ENCODE measurements at places on chromosomes 13 and 19.
A peak's percentile ranks its signal among the peaks of the same experiment; 100 is the strongest.

DNA sequence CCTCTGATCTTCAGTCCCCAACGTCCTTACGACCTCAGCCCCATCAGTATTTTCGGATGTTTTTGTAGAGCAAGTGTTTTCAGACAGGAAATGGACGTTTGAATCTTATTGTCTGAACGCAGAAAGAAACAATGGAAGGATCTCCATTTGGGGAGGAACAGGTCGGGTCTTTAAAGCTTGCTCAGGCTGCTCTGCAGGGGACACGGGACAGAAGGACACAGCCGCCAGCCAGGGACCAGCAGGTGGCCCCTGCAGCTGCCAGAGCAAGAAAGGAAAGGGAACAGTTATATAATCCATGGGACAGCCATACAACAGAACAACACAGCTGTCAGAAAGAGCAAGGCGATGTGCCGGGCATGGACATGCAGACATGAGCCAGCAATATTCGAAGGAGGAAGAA is 18.5 kb upstream of the IGLON5 start:
- DNase-seq = no peak

DNA sequence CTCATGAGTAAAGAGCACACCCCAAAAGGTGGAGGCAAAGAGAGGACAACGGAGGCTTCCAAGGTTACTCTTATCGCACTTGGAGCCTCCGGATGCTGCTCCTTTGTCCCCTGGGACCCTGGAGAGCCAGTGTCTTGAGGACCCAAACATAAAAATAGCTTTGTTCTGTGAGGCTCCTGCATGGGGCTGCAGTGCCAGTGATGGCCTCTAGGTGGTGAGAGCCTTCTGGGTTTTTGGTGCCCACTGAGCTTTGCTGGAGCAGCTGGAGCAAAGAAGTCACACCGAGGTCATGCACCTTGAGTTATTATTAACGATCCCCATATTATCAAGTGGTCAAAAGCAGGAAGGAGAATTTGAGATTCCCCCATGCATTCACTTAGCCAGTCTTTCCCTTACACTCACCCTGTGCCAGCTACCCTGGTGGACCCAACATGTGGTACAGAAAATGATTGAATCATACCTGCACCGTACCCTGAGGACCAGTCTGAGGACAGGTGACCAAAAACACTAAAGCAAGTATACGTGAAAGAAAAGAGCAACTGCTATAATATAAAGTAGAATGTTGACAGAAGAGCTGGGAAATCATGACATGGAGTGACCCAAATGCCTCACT is 41.5 kb downstream of the ZNF682 start:
- peak; percentile 22 for DNase-seq

GRCh38 chr19:48342841-48343540 is 17.6 kb downstream of the EMP3 start:
- no peak for DNase-seq

GRCh38 chr19:4049432-4049831 is 17.3 kb downstream of the ZBTB7A start:
- DNase-seq = no peak

DNA sequence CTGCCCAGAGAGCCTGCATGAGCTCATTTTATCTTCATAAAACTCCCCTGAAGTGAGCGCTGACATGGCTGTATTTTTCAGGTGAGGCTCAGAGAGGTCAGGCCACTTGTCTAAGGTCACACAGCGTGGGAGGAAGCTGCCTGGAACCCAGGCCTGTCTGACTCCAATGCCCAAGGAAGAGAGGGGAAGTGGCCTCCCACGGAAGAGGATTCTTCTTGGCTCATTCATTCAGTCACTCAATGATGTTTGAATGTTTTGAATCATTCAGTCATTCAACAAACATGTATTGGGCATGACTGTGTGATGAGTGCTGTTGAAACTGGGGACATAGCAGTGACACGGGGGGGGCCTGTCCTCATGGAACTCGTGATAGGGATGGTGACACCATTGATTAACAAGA is 12.0 kb downstream of the ACTL9 start:
- no peak for DNase-seq

DNA sequence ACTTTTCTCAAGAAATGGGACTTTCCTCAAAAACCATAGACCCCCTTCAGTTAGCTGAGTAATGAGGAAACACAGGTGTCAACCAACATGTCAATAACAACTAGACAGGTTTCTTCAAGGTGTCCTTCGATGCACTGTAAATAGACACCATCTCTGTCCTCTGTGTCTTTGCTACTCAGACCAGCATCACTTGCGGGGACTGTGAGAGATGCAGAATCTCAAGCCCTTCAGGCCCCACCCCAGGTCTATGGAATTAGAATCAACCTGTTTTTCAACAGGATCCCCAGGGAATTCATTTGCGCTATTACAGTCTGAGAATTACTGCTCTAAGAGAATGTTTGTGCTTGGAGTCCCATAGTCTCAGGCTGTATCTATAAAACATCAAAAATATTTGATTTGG is 469.9 kb downstream of the COG6 start:
- DNase-seq = no peak

DNA sequence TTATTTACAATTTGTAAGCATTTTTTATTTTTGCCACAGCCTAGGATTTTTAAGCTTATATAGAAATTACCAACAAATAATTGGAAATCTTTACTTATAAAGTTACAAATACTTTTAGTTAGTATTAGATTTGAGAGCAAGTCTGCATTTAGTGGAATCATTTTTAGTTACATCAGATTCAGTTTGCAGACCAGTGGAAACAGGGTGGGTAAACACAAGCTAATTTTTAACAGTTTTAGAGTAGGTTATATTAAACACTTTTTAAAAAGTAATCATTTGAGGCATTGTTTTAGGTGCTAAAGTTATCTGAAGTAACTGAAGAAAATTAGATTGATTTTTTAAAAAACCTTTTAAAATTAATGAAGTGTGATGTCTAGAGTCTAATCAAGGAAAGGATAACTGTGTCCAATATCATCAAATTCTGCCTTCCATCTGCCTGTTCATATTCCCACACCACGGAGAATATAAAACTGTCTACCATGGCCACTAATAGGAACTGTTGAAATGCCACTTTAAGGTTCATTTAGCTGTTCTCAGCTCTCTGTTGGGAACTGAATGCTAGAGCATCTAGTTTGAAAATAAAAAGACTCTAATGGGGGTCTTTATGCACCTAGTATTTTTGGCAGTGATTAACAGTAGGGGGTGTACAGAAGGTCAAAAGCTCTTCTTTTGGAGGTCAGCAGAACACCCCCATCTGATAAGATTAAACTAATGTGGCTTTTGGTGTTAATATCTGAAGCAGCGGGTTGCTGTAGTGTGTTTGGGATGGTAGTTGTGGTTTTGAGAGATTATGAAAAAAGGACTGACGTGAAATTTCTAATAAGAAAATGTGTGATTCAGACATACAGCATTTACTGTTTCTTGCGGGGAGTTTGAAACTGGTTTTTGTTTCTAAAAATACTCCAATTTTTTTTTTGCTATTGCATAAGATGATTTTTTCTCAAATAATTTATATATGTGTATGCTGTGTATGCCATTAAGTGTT is 66.5 kb downstream of the NDFIP2 start:
- DNase-seq = no peak

GRCh38 chr19:6856749-6857372 is 30.5 kb upstream of the ADGRE1 start:
- DNase-seq = no peak

GRCh38 chr19:13057744-13058143 is 44.9 kb downstream of the LYL1 start:
- DNase-seq = no peak

- DNase-seq = no peak
These were observed 10.6 kb upstream of the LRRC25 start for GRCh38 chr19:18408053-18408476.

DNA sequence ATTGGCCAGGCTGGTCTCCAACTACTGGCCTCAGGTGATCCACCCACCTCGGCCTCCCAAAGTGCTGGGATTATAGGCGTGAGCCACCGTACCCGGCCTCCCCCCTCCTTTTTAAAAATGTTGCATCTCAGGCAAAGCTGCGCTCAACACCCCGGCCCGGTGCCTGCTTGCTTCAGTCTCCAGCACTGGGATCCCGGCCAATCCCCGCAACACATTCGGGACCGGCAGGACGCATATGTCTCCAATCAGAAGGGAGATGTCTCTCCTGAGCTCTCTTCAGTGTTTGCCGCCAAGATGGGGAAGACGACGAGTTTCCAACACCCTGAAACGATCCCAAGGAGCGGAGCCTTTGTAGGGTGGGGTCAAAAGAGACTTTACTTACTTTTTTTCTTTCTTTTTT is 16.1 kb downstream of the GNG7 start:
- DNase-seq = no peak
